Right renal pelvis (tissue), 4 donors: ENCODE measurements at places on chromosomes 1 and 21. TPM values are rescaled to one million over a fixed set of nuclear protein-coding genes. Genes with fewer than 3 reads are reported as not detected.

The PLA2G2C gene
- polyA plus RNA-seq = 0.30 TPM

The JAM2 gene
- polyA plus RNA-seq = 13.4 TPM

The TTC39A gene
- 6.5 TPM for polyA plus RNA-seq

The KRTAP11-1 gene
- not detected for polyA plus RNA-seq

The OR2L8 gene
- not detected for polyA plus RNA-seq

The PROK1 gene
- polyA plus RNA-seq = 0.24 TPM

The CNKSR1 gene
- polyA plus RNA-seq = 15.4 TPM

The SLC35A3 gene
- polyA plus RNA-seq = 41.0 TPM

The TNFRSF14 gene
- 21.3 TPM for polyA plus RNA-seq

The TMEM269 gene
- 0.65 TPM for polyA plus RNA-seq

The CD52 gene
- polyA plus RNA-seq = 8.7 TPM

The DMAP1 gene
- 57.4 TPM for polyA plus RNA-seq

The FMN2 gene
- polyA plus RNA-seq = 5.3 TPM

The OBSCN gene
- 31.6 TPM for polyA plus RNA-seq

The SPRR3 gene
- not detected for polyA plus RNA-seq

The PTGS2 gene
- 1.1 TPM for polyA plus RNA-seq

The GSTM5 gene
- 40.0 TPM for polyA plus RNA-seq

The TTC3 gene
- polyA plus RNA-seq = 164 TPM

The OR2L13 gene
- 0.08 TPM for polyA plus RNA-seq

The LIN28A gene
- polyA plus RNA-seq = 0.04 TPM

The SPATA21 gene
- not detected for polyA plus RNA-seq

The GUCA2A gene
- not detected for polyA plus RNA-seq

The TFF2 gene
- polyA plus RNA-seq = not detected

The FOXD2 gene
- 6.2 TPM for polyA plus RNA-seq
